ENCODE measurements at places on chromosomes 5 and 9.

DNA sequence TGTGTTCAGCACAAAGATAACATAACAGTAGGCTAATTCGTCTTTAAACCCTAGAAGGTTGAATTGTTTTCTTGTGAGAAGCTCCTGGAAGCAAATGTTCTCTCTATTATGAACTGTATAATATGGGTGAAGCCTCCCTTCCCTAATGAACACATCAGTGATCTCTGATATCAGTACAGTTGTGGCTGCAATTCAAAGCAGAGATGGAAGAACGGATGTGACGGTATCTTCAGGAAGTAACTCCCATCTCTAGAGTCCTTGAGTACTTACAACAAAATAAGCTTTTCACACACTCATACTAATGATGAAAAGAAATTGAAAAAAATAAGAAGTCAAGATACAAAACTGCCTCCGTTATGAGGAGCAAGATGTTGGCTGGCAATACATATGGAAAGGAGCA, 4.5 kb downstream of the HCN1 start:
- DNase-seq = no peak

DNA sequence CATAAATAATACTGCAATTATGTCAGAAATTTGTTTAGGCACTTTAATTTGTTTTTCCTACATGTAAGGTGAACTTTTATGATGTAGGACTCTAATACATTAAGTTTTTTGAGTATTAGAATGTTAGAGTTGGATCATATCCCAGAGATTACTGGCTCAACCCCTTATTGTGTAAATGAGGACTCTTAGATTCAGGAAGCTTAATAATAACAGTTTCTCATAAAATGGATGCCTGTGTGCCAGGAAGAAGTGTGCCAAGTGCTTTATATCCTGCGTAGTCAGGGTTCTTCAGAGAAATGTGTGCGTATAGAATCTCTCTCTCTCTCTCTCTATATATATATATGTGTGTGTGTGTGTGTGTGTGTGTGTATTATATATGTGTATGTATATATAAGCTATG, 388.5 kb downstream of the CAAP1 start:
- DNase-seq = no peak

GRCh38 chr9:123119566-123119965, 86.1 kb downstream of the GPR21 start:
- DNase-seq = no peak

GRCh38 chr5:64971513-64971912, 202.8 kb downstream of the CWC27 start:
- no peak for DNase-seq

DNA sequence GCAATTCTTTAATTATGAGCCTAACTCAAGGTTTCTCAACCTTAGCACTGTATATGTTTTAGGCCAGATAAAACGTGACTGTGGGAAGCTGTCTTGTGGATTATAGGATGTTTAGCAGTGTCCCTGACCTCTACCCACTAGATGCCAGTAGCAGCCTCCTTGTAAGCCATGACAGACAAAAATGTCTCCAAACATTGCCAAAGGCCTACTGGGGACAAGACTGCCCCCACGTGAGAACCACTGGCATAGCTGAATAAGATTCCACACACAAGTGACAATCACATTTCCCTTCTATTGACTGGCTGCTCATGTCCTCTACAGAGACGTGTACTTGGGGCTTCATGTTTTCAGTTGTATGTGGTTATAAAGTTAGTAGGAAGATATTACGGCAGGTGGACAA, 55.4 kb downstream of the GOLM1 start:
- DNase-seq = no peak

DNA sequence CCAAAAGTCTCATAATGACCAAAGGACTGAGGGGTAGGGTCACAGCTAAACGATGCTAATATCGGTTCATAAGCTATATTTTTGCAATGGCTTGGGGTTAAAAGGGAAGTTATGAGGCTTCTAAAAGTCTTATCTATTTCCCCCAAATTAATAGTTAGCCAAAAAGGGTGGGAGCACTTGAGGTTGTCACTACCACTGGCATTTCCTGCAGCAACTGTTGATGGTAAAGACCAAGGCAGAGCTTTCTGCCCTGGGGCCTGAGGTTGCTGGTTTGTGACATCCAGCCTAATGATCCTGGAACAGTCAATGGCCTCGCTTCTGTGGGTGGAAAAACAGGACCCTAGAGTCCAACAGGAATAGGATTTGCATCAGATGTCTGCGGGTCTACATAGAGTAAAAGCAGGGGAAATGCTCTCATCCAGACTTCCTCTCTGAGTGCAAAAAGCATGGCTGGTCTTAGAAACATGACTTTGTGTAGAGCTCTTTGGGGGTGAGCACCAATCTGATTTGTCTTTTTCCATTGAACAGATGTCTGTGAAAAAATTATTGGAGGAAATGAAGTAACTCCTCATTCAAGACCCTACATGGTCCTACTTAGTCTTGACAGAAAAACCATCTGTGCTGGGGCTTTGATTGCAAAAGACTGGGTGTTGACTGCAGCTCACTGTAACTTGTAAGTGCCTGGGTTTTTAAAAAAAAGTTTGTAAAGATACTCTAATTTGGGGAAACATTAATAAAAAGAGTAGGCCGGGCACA, 2.7 kb downstream of the GZMA start:
- DNase-seq = no peak

- no peak for DNase-seq
Observed at GRCh38 chr5:108579236-108579635, 168.5 kb upstream of the FER start.

DNA sequence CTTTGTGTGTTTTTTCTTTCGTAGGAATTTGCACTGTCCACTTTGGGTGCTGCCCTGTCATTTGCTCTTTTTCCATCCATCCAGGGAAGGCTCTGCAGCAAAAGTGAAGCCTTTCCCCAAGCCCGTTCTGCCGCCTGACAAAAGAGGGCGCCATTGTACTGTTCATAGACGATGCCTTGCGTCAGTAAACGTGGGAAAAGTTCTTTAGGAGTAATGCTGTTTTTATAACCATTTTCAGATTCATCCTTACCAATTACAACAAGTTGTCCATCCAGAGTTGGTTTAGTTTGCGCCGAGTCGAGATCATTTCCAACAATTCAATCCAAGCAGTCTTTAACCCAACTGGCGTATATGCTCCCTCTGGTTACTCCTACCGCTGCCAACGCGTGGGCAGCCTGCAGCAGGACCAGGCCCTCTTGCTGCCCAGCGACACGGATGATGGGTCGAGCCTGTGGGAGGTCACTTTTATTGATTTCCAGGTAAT, 34.3 kb upstream of the RPS23 start:
- DNase-seq = peak; percentile 71

DNA sequence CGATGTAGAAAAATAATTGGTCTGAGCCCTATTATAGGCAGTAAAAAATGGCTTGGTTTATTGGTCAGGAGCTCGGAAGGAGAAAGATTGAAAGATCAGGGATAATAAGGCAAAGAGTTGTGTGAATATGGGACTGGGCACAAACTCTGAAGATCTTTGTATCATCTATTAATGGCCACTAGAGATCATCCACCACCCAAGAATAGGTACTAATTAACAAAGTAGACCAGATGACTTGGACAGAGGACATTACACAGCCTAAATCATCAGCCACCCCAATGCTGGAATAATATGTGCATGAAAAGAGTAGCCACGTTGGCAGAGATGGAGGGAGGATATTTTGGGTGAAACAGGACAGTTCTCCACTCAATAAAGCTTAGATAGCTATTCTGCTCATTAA, 364.1 kb downstream of the EFNA5 start:
- no peak for DNase-seq

DNA sequence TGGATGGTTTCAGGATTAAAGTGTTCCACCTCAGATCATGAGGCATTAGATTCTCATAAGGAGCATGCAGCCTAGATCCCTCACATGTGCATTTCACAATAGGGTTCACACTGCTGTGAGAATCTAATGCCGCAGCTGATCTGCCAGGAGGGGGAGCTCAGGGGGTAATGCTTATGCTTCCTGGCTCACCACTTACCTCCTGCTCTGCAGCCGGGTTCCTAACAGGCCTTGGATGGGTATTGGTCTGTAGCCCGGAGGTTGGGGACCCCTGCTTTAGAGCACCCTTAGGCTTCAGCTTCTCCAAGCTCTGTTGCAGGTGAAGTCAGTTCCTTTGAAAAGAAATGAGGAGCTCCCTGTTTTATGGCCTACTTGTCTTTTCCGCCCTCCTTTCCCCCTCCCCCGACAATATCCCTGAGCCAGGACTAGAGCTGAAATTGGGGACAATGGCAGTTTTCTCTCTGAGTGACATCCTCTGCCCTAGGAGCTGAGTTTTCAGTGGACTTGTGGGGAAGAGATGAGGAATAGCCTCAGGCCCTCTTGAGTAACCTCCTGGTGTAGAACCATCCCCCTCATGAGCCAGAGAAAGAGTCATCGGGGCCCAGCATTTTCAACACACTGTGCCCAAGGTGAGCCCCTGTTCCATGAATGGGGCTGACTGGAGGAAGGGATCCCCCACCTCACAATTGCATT, 16.2 kb upstream of the MAT2B start:
- DNase-seq = no peak

GRCh38 chr5:125559296-125559695, 812.9 kb upstream of the ZNF608 start:
- DNase-seq = no peak

DNA sequence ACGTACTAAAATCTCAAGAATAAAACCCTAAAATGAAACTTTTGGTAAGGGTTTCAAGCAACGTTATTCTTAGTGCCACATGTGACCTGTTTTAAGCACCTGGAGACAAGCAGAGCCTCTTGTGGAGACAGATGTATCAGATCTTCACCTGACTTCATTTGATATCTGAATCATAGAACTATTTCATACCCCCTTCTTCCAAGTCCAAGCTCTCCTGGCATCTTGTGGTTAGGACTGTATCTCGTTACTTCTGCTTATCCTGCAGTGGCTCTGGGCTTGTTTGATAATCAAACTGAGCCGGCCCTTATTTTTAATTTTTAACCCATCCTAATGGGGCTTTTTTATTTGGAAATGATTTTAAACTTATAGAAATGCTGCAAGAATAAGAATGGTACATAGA, 11.1 kb upstream of the FSD1L start:
- no peak for DNase-seq

DNA sequence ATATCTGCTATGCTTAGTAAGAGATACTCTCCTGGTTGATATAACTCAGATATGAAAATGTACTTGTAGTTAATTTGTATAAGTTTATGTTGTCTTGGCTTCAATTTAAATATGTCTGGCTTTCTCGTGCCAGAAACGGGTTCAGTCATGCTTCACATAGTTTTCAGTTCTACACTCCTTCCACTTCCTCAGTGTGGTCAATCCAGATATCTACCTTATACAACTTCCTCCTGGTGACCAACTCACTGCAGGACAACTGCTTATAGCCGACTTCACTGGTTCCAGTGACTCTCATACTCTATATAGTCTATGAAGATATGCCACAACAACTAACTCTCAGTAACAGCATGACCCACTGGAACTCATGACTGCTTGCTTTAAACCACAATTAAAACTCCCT, 690.4 kb downstream of the SLCO4C1 start:
- no peak for DNase-seq

GRCh38 chr9:137452006-137452760, 7.0 kb downstream of the NSMF start:
- no peak for DNase-seq

GRCh38 chr9:132125944-132126679, 35.7 kb upstream of the NTNG2 start:
- DNase-seq = no peak

GRCh38 chr5:125236981-125237380, 490.5 kb upstream of the ZNF608 start:
- no peak for DNase-seq

DNA sequence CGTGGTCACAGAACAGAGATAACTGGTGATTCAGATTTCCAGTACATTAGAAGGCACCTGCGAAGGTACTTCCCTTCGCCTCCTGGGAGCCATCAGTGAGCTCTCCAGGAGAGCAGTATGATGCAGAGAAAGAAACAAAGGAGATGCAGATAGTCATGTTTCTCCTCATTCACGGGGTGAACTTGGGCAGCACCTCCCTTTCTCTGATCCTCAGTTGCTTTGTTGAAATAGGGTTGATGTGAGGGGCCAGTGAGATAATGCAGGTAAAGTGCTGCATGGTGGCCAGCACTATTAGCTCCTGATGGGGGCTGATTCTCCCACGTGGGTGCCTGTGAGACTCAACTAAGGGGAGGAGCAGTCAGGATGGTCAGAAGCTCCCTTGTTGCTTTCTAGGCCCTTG, 46.6 kb upstream of the ZNF169 start:
- DNase-seq = no peak

Measured in neuronal stem cell (in vitro differentiated cells).